Activated CD4-positive, alpha-beta memory T cell treated with anti-CD3 and anti-CD28 coated beads, Interleukin-2, amount 10 ng/mL, durations not matched to agents 7 days and 5 days (primary cell): ENCODE measurements at places on chromosomes 5 and 9.

DNA sequence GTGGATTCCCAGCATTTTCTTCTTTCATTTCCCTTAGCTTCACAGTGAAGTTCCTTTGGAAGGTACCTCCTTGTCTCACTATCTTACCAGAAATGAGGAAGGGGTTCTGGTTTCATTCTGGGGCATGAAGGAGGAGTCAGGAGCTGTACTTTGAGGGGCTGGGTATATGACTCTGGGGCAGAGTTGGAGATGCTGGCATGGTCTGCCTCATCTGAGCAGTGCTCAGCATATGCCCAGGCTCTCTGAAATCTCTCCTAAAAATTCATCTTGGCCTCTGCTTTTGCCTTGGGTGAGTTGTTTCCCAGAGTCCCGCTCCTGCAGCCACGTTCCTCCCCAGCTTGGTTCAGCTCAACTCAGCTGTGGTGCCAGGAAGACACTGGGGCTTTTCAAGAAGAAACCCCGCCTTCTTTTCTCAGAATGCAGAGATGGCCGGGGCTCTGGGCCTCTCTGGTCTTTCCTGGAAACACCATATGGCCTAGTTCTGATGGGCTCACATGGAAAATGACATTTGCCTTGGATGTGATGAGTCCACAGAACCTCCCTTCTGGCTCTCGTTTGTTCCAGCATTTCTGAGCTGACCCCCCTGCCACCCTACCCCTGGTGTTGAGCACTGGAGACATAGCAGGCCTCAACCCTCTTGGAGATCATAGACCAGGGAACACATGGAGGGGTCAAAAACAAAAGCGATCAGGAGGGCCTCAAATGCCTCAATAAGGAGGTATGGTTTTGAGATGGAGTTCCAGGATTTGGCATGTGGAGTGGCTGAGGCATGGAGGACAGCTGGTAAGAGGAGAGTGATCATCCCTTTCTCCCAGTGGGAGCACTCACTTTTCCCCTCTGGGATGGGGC, 12.0 kb upstream of the TGFBR1 start:
- DNase-seq = peak; percentile 83

GRCh38 chr9:127767410-127767809, 11.1 kb downstream of the SH2D3C start:
- peak; percentile 33 for DNase-seq

DNA sequence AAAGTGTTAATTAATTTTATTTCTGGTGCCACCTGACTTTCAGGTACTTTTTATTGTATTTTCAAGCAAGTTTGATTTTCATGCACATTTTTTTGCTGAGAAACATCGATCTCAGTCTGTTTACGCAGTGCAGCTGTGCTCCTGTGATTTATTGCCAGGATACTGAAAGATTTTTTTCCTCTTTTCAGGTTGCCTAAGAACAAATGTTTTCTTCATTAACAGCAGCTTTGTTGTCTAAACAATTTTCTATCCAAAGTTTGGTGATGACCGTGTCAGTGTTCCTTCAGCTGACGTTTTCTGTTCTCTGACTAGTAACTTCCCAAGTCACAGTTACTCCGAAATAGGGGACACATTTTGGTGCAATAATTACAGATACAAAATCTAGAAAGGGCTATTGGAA, 78.1 kb downstream of the VCAN start:
- no peak for DNase-seq

DNA sequence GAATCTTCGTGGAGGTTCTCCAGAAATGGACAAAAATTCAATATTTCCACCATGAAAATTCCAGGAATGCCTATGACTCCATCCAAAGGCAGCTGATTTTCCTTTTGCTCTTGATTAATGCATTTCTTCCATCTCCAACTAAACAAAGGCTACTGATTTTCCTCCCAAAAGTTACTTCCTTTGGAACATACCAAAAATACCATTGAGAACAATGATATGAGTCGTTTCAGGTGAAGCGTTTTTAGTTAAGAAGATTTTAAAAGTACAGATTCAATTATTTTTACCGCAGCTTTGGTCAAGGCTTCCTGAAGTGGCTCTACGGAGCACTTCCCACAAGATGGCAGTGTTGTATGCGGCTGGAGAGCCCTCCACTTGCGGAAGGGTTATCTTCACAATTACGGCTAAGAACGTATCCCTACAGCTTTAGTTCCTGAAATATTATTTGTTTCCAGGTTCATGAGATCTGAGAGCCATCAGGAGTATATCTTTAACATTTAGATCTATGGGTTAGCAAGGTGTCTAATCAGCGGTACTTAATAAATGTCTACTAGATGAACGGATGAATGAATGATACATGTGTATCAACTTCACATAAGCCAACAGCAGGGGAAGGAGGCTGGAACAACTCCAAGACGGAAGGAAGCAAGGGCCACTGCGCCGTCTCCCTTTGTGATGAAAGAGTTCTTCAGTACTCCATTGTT, 35.9 kb upstream of the ARSB start:
- DNase-seq = peak; percentile 45

- DNase-seq = peak; percentile 24
Observed at GRCh38 chr5:56269216-56269927, 36.2 kb upstream of the ANKRD55 start.

- DNase-seq = no peak
Observed at GRCh38 chr9:129416821-129417539, 203.9 kb downstream of the C9orf50 start.

- DNase-seq = no peak
Observed at GRCh38 chr9:82320566-82320965, 332.0 kb downstream of the SPATA31D1 start.

DNA sequence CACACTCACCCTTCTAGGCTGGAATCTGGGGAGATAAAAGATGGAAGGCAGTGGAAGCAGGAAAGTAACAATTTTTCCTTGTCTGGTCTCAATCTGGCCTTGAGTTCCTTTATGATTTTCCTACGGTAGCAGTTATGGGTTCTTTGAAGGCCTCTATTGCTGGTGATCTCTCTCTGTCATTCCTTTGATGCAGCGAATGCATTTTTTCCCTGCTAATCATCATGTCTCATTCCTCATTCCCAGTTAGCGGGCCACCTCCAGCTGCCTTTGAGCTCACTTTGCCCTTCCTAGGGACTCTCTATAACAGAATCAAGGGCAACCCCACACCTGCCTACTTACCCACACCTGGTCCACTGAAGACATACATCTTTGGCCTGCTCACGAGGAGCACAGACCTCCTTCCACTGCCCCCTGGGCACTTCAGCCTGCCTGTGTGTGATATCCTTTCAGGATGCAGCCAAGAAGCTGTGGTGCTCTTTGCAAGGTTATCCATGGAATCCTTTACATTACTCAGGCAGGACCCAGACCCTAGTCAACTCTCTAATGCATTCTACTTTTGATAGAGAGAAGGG, 191.7 kb downstream of the DRD1 start:
- no peak for DNase-seq

DNA sequence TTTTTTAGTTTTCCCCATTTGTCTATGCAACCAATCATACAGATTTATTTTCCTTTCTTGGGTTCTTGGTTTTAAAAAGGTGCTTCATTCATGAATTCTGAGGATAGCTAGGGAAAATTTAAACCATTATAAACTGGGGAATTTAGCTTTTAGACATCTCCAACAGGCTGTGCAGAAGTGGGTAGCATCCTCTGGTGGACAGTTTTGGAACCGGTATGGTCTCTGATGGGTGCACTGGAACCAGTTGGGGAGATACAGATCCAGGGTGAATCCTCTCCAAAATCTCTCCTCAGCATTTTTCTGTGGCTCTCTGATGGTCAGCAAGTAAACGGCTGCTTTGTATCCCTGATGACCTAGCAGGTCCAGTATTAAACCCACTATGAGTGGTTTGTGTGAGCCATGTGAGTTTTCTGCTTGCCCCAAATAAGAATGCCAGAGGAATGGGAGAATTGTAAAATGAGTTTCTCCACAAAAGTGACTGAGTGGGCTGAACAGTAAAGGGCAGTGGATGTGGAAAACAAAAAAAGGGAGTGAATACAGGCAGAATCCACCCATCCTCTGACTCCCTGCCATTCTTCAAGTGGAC, 9.1 kb upstream of the DNAJC25 start:
- no peak for DNase-seq

DNA sequence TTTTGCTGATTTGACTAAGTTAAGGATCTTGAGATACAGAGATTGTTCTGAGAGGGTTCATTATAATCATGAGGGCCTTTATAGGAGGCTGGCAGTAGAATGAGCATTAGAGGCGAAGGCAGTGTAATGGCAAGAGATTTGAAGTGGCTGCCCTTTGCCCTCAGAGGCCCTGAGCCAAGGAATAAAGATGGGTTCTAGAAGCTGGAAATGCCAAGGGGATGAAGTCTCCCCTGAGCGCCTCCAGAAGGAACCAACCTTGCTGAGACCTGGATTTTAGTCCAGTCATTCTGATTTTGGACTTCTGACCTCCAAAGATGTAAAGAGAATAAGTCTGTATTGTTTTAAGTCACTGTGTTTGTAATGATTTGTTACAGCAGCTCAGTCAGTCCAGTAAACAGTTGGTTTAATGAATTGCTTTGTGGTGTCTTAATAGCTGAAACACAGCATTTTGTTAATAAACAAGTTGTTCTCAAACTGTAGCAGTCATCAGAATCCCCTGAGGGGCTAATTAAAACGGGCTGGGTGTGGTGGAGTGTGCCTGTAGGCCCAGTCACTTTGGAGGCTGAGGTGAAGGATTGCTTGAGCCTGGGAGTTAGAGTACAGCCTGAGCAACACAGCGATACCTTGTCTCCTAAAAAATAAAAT, 23.2 kb downstream of the GLRX start:
- DNase-seq = no peak

DNA sequence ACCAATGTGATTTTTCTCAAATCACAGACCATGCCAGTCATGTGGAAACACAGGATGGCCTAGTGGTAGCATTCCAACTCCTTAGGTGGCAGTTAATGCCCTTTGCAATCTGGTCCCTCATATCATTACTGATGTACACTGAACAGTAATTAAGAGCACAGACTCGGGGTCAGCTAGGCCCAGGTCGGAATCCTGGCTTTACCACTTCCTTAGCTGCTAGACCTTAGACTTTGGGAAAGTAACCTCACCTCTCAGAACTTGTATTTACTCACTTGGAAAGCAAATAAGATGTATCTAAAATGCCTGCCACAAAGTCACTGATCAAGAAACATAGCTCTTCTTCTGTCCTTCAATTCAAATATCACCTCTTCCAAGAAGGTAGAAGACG, 112.8 kb downstream of the MAPKAP1 start:
- no peak for DNase-seq

GRCh38 chr5:32585122-32585445, 273 bp upstream of the SUB1 start:
- no peak for DNase-seq

DNA sequence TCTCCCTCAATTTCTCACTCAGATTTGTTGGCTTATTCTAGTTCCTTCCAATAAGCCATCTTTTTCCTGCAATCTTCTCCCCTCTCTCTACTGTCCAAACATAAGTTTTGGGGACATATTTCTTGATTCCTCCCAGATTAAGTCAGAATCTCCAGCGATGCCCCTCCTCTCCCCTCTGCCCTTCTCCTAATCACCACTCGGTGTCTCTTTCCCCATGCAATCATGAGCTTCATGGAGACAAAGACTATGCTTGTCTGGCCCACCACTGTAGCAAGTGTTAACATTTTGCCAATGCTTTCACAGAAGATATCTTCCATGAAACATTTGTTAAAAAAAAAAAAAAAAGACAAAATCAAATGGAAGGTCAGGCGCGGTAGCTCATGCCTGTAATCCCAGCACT, 42.4 kb downstream of the PDE6A start:
- no peak for DNase-seq

DNA sequence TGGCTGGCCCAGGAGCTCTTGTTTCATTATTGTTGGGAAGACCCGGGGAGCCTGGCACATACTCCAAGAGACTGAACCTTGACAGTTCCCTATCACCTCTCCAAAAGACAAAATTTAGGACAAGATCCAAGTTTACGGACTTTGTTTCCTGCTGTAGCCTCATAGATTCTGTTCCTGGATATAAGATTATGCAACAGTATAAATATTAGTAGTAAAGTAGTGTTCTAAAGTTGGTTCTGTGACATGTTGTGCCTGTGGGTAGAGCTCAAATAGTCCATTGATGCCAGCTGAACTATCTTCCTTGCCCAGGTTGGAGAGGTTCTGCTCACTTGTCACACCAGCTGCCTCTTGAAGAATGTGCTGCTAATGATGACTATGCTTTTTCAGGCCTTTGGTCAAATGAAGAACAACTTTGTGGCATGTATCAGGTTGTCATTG, 430.2 kb downstream of the DMAC1 start:
- no peak for DNase-seq

DNA sequence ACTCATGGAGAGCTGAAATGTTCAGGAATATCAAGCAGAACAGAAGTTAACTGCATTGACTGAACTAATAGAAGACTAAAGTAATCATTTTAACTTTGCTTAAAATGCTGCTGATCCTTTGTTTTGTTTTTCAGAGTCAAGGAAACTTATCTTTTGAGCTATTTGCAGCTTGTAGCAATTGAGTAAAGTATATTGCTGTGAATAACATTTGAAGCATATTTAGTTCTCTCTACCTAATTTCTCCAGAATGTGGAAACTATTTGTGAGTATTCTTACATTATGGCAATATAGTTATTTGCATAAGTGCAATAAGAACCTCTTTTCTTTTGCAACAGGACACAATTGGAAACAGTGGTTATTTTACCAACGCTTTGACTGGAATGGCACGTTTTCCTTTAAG, 5.3 kb upstream of the SOX30 start:
- no peak for DNase-seq

DNA sequence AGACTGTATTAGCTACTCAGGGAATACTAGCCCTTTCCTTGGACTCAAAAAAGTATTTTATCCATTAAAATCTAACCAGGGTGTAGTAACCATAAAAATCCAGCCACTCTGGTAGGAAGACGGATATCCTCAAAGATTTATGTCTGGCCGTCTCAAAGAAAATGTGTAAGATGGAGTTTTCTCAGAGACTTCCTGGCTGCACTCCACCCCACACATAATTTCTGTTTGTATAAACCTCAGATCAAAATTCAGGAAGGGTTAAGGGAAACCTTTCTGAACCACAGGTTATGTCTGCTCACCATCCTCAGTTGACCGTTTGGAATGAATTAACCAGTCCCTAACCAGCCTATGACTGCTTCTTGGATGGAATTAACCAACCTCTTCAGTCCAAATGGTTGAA, 13.8 kb upstream of the SMIM23 start:
- no peak for DNase-seq

GRCh38 chr5:61744690-61745619, 412.9 kb downstream of the ZSWIM6 start:
- no peak for DNase-seq

DNA sequence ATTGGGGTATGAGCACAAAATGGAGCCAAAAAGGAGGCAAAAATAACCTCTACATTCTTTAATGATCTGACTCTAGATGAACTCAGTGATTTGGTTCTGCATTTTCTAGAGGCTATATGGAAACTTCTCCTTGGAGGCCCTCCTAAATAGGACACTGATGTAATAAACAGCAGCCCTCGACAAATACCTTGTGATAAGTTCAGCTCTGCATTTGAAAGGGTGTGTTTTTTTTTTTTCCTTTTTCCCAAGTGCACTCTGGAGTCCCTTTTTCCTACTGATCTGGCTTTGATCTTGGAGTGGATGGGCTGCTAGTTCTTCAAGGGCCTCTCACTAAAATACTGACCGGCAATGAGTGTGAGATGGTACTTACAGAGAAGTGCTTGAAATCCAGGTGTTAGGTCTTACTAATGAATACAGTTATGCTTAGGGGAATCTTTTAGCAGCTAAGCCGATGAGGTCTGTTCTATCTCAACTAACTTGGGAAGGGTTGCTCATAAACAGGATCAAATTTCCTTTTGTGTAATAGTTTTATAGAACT, 161.7 kb downstream of the MAST4 start:
- DNase-seq = no peak
